ENCODE measurements at places on chromosomes 3 and 15.

DNA sequence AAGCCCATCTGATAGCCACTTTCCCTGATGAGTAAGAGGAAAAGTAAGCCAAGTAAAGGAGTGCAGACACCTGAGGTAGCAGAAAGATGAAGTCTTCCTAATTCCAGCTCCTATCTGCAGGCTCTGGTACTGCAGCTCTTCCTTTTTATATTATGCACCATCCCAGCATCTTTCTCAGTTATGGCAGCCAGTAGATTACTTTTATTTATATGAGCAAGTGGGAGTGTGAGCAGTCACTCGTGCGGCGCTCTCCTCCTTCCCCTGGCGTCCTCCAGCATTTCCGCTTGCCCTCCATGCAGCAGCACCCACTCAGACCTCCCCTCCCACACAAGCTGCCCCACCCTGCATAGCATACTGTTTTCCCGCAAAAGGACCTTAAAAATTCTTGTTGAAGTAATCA lies 465.9 kb upstream of the DPPA4 start:
- no peak for DNase-seq

DNA sequence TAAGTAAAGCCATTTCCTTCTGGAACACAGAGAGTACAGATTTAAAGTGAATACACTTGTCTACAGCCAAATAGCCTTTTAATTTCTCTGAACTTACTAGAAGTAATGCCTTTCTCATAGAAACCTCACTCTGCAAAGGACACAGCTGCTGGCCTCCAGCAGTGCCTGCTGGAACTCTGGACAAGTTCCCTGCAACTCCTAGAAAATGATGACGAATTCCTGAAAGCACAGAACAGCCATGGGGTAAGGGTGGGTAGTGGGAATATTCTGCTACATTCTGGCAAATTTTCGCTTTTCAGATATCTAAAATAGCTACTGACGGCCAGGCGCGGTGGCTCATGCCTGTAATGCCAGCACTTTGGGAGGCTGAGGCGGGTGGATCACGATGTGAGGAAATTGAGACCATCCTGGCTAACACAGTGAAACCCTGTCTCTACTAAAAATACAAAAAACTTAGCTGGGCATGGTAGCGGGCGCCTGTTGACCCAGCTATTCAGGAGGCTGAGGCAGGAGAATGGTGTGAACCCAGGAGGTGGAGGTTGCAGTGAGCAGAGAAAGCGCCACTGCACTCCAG lies 34.4 kb downstream of the RYK start:
- DNase-seq = no peak

- no peak for DNase-seq
Observed at GRCh38 chr3:150220799-150221198, 187.3 kb upstream of the TSC22D2 start.

GRCh38 chr3:55177749-55178148 lies 249.9 kb upstream of the LRTM1 start:
- DNase-seq = no peak
